ENCODE measurements at places on chromosomes 13 and 19.

GRCh38 chr13:59043016-59043415 lies 1120.7 kb downstream of the DIAPH3 start:
- peak; percentile 12 for DNase-seq

- no peak for DNase-seq
These were observed 14.1 kb upstream of the METTL21C start for GRCh38 chr13:102708991-102709390.

GRCh38 chr13:21579754-21580316 lies 24.1 kb downstream of the MICU2 start:
- no peak for DNase-seq

- no peak for DNase-seq
These were observed 56.4 kb upstream of the NPAS1 start for GRCh38 chr19:46963093-46963734.

Data from A673 (cell line).